ENCODE measurements at places on chromosomes 13 and 19.

DNA sequence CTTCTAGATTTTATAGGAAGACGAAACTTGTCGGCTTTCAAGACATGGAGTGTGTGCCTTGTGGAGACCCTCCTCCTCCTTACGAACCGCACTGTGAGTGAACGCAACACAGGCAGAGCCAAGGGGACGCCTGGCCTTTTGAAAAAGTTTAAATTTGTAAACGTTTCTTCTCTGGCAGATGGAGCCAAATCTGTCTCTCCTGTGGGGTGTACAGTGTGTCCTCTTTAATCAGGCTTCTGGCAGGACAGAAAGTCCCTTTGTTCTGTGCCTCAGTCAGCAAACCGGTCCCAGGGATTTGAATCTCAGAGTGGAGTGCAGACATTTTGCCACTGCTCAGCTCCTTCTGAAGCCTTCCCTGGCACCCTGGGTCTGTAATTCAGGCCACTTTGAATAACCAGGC, 56.5 kb downstream of the TNFRSF19 start:
- no peak for DNase-seq

GRCh38 chr19:31596751-31597150, 247.5 kb upstream of the TSHZ3 start:
- no peak for DNase-seq

DNA sequence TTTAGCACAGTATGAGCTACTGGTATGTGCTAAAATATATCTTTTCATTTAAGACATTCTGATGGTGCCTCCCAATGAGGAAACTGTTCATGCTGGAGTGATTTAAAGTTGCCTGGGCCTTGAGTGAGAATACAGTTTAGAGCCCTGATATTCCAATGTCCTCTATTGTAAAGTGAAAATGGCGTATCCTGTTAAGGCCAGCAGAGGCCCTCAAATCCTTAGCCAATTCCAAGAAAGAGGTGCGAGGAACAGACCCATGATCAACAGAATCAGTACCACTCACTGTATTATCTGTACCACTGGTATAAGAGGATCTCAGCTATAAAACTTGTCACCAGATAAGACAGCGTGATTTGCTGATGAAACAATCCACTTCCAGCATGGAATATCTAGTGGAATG, 273.1 kb upstream of the SLITRK5 start:
- no peak for DNase-seq

DNA sequence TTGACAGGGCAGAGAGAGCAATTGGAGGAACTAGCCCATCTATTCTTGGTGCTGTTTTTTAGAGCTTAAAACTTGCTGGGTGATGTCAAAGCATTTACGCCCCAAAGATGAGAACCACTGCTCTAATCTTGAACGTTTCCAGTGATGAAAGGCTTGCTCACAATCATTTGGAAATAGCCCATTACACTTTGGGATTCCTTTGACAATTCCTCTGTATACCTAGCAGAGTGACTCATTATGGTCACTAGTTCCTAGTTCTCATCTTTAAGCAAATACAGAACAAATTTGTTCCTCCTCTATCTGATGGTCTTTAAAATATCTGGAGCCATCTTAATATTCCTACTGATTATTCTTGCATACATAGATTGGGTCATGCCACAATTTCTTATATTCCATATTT, 112.3 kb downstream of the GPC6 start:
- no peak for DNase-seq

GRCh38 chr19:19276851-19277250, 3.8 kb upstream of the TM6SF2 start:
- DNase-seq, result no peak

DNA sequence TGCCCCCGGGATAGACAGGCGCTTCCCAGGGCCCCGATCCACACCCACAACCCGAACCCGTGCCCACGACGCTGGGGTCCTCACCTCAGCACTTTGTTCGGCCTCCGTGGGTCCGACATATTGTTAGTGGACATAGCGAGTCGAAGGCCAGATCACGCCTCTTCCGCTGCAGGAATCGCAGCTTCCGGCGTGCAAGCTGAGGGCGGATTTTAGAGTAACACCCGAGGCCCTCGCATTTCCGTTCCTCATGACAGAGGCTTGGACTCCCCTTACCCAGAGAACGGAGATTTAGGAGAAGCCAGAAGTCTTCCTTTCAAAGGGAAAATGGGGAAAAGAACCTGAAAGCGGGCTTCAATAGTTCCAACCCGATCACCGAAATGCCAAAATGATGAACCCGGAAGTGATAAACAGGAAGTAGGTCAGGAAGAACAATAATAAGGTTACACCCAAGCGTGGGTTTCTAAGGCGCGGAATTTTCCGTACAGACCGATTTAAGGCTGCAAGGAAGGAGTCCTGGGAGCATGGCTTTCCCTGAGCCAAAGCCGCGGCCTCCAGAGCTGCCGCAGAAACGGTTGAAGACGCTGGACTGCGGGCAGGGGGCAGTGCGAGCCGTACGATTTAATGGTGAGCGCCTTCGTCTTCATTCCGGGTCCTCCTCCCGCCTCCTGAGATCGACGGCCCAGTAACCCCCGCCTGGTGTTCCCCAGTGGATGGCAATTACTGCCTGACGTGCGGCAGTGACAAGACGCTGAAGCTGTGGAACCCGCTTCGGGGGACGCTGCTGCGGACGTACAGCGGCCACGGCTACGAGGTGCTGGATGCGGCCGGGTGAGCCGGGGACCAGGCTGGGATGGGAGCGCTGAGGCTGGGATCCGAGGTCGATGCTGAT, 2.9 kb downstream of the WDR83 start:
- DNase-seq, result peak; percentile 63

GRCh38 chr13:113745059-113745458, 14.0 kb upstream of the TMEM255B start:
- DNase-seq, result no peak

GRCh38 chr19:2550431-2551171, 74.7 kb downstream of the GADD45B start:
- DNase-seq, result no peak

- DNase-seq, result no peak
Observed at GRCh38 chr19:3479177-3479833, 1.0 kb downstream of the SMIM24 start.

DNA sequence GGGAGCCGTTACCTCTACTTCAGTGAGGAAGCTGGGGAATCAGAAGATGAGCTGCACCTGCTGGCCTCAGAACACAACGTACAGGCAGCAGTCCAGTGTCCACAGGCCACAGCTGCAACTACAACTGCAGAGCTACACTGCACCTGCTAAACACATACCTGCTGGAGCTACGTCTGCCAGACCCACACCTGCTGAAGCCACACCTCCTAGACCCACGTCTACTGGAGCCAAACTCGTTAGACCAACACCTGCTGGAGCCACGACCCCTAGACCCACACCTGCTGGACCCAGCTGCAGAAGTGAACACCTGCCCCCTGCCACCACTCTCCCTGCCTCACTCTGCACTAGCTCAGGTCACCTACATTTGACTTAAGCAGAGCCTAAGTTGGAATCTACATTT, 169.9 kb downstream of the USP12 start:
- DNase-seq, result no peak

- DNase-seq, result no peak
Observed at GRCh38 chr13:110643324-110643723, 28.0 kb downstream of the NAXD start.

DNA sequence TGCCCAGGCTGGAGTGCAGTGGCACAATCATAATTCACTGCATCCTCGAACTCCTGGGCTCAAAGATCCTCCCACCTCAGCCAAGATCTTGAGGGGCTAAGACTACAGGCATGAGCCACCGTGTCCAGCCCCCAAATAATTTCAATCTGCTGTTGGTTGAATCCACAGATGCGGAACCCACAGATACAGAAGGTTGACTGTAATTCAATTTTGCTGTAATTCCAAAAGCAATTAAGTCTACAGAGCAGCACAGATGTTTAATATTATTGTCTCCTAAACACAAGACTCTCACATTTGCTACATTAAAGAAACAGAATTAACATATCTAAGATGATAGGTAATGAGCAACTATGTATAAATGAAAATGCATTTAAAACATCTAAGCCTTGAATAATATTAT, 75.6 kb downstream of the MIPEP start:
- no peak for DNase-seq

- DNase-seq, result no peak
Observed at GRCh38 chr13:40982772-40983171, 36.3 kb downstream of the ELF1 start.

DNA sequence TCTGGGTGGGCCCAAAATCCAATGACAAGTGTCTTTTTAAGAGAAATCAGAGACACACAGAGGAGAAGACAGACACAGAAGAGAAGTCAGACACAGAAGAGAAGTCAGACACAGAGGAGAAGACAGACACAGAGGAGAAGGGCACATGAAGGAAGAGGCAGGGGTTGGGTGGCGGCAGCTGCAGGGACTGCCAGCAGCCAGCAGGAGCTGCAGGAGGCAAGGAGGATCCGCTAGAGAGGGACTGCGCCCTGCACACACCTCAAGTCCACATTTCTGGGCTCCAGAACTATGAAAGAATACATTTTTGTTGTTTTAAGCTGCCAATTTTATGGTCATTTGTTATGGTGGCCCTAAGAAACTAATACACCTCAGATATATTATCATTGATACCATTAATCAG, 140.6 kb downstream of the ZIC5 start:
- no peak for DNase-seq

DNA sequence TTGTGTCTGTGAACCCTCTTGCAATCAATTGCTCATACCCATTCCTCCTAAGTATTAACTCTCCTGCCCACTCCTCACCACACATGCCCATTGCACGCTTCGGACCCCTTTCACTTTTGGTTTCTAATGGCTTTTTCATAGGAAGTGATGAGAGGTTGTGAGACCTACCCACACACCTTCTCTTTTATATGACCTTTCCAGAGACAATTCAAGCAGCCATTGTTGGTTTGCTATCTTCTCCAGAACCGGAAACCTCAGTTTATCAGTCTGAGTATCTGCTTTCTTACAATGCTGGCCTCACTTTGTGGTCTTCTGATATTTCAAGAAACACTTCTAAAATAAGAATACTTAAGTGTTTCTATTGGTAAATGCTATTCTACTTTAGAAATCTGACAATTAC, 1550.8 kb upstream of the SLC10A2 start:
- DNase-seq, result no peak

DNA sequence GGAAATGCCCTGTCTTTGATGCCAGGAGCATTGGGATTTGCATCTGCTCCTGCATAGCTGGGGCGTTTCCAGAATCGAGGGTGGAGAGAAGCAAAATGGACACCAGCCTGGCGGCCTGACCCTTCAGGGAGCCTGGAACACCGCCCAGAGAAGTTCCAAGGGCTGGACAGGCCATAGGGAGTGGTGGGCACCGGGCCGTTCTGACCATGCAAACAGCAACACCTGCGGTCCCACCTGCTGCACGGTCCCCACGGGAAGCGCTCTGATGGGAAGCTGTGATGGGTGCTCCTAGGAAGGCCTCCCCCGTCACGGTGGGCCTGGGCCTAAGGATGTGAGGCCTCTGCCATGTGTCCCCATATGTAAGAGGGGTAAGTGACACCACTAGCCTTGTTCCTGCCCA, 34.2 kb upstream of the ANKRD10 start:
- DNase-seq, result no peak

DNA sequence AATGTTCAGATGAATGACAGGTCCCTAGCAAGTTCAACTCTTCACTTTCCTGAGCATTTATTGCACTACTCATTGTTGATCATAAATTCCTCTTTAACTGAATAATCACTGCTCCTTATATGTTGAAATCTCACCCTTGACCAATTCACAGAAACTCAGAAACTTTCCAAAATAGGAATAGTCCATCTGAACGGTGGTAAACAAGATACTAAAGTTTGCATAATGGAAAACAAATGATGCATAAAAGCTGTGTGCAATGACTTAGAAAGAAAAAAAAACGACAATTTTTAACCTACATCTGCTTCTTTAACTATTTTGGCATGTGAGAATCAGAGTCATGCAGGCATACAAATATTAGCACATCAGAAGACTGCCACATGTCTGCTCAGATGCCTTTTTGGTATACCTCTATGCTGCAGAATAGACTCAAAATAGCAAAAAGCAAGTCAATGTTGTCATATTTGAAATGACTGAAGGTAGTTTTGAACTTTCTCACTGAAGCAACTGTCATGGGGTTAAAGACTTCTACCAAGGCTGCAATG, 34.8 kb downstream of the SLC10A2 start:
- DNase-seq, result no peak

- DNase-seq, result peak; percentile 2
Observed at GRCh38 chr13:31538067-31539042, 201.0 kb upstream of the RXFP2 start.

- DNase-seq, result peak; percentile 70
Observed at GRCh38 chr19:49301165-49301865, 23.7 kb downstream of the SLC6A16 start.

- DNase-seq, result no peak
Observed at GRCh38 chr19:31112158-31112557, 237.1 kb downstream of the TSHZ3 start.

- no peak for DNase-seq
Observed at GRCh38 chr19:55161571-55162322, 4.2 kb upstream of the TNNI3 start.

DNA sequence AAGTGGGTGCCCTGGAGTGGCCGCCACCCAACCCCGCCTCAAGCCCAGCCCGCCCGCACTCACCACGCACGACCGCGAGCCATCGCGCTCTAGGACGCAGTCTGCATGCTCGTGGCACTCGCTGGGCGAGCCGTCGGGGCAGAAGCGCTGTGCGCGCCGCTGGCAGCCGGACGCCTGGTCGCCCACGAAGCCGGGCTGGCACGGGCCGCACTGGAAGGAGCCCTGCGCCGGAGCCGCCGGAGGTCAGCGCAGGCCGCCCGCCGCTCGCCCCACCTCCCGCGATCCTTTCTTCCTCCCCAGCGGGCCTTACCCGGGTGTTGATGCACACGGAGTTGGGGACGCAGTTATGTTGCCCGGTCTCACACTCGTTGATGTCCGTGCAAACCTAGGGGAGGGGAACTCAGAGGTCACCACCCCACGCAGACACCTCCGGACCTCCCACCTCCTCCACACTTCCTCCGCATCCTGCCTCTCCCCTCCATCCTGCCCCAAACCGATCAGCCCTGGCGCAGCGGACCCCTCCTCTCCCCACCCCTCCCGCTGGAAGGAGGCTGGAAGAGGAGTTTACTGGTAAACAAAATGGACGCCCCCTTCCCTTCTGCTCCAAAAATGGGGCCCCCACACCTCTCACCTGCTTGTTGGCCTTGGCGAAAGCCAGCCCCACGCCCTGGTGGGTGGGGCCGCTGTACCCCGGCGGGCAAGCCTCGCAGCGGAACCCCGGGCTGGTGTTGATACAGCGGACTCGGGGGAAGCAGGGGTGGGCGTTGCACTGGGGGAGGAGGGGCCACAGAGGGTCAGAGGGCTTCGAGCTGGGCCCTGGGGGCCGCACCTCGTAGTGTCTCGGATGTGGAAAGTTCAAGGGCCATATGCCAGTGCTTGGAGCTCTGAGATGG, 2.3 kb downstream of the COMP start:
- DNase-seq, result no peak

GRCh38 chr13:40115426-40115825, 460.0 kb downstream of the COG6 start:
- DNase-seq, result no peak

GRCh38 chr19:4363571-4364304, 20.4 kb downstream of the MPND start:
- no peak for DNase-seq

DNA sequence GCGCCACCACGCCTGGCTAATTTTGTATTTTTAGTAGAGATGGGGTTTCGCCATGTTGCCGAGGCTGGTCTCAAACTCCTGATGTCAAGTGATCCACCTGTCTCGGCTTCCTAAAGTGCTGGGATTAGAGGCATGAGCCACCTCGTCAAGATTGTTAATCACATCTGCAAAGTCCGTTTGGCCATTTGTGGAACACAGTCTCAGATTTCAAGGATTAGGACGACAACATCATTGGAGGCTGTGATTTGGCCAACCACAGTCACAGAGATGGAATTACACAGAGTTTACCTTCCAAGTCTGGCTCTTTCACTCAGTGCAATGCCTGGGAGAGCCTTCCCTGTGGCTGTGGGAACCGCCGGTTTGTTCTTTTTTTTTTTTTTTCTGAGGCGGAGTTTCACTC, 17.8 kb downstream of the SULT2B1 start:
- no peak for DNase-seq

All from H54 (cell line).